NCI-H2029 treated with DMSO at 0.1 percent for 48 hours (cell line): ENCODE measurements at places on chromosomes 6 and 20.
A peak's percentile ranks its signal among the peaks of the same experiment; 100 is the strongest.

DNA sequence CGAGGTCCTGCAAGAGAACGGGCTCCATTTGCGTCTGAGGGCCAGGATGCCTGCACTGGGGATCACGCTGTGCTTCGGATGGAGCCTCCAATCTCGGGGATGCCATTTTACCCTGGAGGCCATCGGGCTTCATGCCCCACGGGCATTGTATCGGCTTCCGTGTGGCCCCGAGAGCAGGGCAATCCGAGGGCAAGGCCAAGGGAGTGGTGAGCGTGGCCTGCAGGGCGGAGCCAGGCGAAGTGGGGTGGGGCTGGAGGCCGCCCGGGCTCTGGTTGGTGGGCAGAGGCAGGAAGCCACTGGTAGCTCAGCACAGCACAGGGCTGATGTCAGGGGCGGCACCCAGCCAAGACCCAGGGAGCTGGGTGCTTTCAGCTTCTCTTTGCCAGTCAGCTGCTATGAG is 57.5 kb upstream of the BHLHE23 start:
- DNase-seq, result peak; percentile 3

GRCh38 chr6:52871621-52872020 is 31.0 kb upstream of the GSTA5 start:
- no peak for DNase-seq

DNA sequence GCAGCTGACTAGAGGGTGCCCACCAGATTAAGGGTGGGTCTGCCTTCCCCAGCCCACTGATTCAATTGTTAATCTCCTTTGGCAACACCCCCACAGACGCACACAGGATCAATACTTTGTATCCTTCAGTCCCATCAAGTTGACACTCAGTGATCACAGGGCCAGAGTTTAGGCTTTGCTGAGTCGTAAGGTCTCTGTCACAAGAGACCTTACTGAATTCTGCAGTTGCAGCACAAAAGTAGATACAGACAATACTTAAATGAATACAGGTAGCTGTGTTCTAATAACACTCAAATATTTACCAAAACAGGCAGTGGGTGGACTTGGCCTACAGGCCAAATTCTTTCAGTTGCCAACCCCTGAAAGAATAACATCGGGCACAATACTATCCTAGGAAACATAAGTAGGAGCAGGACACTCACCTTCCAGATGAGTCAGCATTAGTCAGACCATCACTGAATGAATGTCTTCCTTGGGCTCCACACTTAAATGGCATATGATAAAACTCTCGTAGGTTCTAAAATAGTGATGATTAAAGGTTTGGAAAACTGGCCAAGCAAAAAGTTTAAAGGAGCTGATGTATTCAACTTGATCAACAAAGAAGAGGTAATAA is 190.0 kb downstream of the UBE3D start:
- no peak for DNase-seq

- DNase-seq, result no peak
Observed at GRCh38 chr20:50654904-50655303, 36.4 kb downstream of the RIPOR3 start.

GRCh38 chr6:29629571-29629970 is 3.4 kb downstream of the GABBR1 start:
- no peak for DNase-seq

- DNase-seq, result no peak
Observed at GRCh38 chr20:29742699-29743100, 1514.8 kb upstream of the DEFB115 start.

DNA sequence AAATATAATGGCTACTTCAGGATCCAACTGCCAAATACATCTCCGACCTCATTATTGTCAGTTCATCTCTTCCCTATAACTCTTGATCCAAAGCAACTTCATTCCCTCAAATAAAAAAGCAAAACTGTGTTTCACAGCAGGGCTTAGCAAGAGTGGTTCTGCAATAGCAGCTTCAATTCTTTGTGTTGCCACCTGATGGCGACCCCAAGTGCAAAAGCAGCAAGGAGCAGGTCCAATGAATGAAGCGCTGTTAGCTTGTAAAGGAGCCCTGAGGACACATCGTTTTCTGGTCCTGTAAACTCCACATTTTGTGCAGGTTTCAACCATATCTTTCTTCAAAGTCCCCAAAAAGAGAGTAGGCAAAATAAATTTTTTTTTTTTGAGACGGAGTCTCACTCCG is 19.6 kb downstream of the RTN4IP1 start:
- DNase-seq, result peak; percentile 4

GRCh38 chr6:6557504-6557839 is 31.0 kb upstream of the LY86 start:
- no peak for DNase-seq

DNA sequence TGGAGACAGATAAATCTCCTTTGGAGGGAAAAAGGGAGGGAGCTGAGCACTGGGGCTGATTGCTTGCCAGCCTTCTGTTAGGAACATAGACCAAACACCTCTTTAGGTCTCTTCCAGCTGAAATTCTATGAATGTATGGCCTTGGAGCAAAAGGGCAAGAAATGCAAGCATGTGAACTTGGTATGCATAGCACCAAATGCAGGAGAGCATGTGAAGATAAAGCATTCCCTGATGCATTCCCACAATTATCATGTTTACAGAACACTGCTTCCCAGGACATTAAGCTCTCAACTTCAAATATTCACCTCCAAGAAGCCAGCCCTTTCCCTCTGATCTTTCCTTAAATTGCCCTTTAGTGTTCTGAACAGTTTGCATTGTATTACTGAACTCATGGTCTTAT is 15.6 kb downstream of the RIPOR2 start:
- no peak for DNase-seq

GRCh38 chr20:17226410-17227218 is at the start of gene PCSK2:
Gene PCSK2, plus strand, starts transcription at chr20:17227040. Its CDS starts 266 bp downstream, at chr20:17227306.
- DNase-seq, result peak; percentile 76

- no peak for DNase-seq
Observed at GRCh38 chr6:148343047-148343782, 577 bp downstream of the SASH1 start.

DNA sequence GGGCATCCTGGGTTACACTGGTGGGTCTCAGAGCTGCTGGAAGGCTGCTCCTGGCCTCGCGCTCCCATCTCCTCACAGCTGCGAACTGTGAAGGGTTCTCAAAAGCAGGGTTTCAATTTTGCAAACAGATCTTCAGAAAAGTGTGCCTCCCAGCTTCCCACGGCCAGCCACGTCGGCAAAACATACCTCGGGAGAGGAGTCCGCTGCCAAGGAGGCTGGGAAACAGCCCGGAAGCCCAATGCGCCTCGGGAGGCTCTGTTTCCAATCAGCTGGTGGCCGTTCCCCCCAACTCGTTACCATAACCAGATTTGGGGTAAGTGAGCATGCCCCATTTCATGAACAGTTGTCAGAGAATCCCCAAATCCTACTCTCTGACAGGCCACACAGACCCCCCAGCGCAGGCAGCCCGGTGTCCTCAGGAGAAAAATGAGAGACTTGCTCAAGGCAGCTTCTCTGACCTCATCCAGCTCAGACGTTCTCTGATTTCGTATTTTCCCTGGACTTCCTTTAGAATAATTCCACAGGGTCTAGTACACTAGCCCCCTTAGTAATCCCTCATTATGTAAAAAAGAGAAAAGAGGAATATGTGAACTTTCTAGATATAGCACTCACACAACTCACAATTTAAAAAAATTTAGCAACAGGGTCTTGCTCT is 98.4 kb downstream of the SNX5 start:
- DNase-seq, result no peak

DNA sequence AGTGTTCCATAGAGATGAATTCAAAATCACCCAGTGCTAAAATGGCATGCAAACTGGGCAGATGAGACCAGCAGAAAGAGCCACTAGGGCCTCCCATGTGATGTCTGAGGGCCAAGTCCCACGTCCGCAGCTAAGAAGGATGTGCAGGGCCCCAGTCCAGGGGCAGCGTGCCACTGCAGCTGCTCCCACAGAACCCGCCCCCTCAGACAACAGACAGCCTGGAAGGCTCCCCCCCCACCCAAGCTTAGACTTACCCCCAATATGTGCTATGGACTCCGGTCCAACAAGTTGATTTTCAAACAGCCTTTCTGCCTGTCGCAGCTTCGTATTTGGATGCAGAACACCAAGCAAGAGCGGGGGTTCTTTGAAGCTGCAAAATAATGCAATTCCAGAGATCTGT is 14.0 kb downstream of the APMAP start:
- no peak for DNase-seq

DNA sequence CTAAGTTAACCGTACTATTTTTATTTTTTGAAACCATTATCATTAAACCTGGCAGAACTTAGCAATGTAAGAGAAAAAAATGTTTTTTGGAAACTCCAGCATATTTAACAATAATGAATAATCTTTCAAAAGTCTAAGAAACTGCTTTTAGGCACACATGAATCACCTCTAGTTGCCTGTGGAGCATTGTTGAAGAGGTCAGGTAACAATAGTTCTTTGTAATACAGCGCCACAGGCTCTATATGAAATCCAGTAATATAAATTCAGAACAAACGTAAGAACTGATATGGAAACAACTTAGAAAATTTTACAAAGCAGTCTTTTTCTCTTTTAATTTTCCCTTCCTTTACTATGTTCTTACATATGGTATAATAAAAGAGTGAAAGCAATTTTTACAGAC is 10.3 kb downstream of the LYRM4 start:
- no peak for DNase-seq

GRCh38 chr20:45470262-45470931 is 844 bp downstream of the WFDC2 start:
- DNase-seq, result peak; percentile 20

GRCh38 chr20:48492715-48493070 is 335.1 kb downstream of the PREX1 start:
- DNase-seq, result no peak

GRCh38 chr6:79872986-79873385 is 74.4 kb downstream of the ELOVL4 start:
- no peak for DNase-seq

DNA sequence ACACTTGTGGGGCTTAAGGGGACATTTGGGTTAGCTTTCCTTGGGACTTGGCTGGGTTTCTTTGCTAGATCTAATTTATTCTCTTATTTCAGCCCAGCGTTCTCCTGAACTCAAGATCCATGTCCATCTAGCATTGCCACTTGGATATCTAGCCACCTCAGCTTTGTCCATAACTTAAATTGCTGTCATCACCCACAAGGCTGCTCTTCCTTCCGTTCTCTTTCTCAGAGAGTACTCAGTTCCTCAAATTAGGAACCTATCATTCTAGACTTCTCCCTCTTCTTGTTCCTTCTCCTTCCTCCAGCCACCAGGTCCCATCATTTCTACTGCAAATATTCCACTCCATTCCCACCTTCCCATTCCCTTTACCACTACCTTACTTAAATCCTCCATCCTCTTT is 4.3 kb downstream of the SMIM26 start:
- DNase-seq, result no peak

DNA sequence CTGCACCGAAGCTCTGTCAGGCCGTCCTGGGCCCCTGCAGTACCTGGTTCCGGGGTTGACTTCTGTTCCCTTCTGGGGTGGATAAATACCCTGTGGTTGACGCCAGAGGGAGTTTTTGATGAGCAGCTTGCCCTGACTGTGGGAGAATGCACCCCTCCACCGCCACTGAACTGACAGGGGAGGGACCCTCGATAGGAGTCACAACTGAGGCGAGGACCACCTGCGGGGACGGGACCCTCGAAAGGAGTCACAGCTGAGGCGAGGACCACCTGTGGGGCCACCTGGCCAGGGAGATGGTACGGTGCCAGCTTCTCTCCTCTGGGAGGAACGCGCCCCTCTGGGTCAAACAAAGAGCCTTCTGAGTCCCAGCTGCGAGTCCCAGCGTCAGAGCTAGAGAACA is 100.1 kb upstream of the FRMD1 start:
- DNase-seq, result no peak

DNA sequence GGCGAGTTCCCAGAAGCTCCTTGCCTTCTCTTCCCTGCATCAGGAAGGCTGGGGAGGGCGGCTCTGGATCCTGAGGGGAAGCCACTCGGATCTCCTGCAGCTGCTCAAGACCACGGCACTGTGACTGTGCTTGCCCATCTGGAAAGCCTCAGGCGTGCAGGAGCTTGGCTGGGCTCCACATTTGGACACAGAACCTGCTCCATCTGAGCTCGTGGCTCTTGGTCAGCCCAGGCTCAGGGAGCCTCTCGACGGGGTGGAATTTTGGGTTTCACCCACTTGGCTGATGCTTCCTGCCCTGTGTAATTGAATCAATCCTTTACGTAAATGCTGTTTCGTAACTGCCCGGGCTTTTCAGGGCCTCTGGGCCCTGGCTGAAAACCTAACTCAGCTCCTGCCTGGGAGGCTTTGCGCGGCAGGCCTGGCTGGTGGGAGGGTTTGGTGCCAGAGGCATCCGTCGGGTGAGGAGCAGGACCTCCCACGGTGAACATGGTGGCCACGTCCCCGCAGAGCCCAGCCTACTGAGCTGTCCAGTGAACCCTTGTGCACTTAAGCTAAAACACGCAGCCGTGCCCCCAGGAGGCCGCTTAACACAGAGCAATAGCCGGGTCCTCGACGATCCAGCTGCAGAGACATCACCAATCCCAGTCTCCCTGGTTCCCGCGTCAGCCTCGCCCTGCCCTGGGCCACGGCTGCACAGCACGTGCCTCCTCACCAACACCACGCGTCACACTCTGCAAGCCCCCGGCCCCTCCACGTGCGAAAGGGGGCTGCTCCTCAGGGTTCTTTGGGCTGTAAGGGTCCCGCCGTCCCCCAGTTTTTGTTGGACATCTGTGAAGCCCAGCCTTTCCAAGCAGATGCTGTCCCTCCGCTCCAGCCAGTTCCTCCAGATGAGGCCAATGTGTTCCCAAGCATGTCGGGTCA is 241.0 kb downstream of the DLL1 start:
- DNase-seq, result no peak

DNA sequence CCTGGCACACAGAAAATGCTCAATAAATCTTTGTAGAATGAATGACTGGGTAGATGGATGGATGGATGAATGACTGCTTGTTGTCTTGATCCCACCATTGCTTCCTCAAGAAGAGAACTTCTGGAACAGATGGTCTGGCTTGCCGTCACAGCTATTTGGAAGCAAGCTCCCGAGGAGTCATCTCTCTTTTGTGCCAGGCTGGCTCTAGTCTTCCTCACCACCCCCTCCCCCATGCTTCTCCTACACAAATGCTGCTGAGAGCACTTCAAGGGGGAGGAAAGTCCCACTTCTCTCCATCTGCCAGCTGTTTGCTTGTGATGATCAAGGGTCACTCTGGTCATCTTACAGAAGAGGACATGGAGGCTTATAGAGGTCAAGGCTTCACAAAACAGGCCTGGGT is 11.6 kb upstream of the KCNG1 start:
- no peak for DNase-seq

DNA sequence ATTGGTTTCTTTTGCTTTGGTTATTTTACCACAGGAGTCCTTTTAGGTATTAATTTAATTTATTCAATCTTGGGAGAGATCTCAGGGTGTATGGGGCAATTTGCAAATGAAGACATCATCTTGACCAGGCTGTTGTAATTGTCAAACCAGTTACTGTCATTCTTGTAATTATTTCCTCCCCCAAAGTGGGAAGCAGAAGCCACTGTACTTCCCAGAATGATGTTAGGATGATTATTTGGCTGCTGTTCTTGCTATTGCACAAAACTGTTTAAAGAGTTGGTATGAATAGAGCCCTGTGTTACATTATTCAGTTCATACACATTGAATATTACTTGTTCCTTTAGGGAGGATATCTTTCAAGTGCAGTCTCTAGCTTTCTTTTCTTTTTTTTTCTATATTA is 1.7 kb downstream of the TAAR6 start:
- no peak for DNase-seq
